NCI-H1092 (cell line): ENCODE measurements at places on chromosomes 12 and 14.
A peak's percentile ranks its signal among the peaks of the same experiment; 100 is the strongest.

GRCh38 chr14:69612014-69612782 lies 802 bp downstream of the SUSD6 start:
- peak; percentile 18 for DNase-seq

GRCh38 chr14:91313154-91313850 lies 68.8 kb upstream of the GPR68 start:
- no peak for DNase-seq

- DNase-seq: no peak
Observed at GRCh38 chr12:131135786-131136538, 182.3 kb downstream of the ADGRD1 start.

DNA sequence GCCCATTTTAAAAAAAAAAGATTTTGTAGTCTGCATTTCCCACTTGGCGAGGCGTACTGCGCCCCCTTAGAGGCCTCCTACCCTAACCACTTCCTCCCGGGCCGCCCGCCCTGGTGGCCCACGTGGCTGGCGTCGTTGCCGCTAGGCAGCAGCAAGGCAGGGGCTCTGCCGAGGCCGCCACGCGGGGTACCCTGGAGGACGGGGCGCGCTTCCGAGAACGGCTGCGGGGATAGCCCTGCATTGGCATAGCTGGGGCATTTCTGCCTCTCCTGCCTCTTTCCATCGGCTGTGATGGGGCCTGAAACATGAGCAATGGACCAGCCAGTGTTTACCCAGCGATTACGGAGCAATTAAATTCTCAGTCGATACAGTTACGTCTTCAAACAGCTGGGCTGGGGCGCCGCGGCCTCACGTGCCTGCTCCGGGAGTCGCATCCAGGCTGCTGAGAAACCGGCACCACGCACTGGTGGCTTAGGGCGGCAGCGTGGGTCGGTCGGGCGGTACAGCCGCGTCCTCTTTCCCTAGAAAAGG lies 38.0 kb downstream of the IQSEC3 start:
- peak; percentile 95 for DNase-seq

DNA sequence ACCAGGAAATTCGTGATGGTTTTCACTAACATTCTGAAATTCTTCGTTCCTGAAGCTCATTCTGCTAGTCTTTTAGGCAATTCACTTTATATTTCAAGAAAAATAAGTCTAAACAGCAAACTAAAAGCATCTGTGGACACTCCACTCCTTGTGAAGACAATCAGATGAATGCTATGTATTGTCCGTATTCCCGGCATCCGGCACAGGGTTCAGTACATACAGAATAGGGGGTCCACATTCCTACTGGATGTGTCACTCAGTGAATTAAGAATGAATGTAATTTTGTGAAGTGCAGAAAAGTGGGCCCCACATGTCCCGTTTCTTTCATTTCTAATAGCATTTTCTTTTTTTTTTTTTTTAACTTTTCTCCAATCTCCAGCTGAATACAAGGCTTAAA lies 241.3 kb downstream of the GRIN2B start:
- DNase-seq: no peak
